Stimulated activated effector memory CD8-positive, alpha-beta T cell treated with anti-CD3 and anti-CD28 coated beads, Interleukin-12 subunit alpha, Interleukin-12 subunit beta, amount 100 ng/mL, for 72 hours (primary cell): ENCODE measurements at places on chromosomes 12 and 14.

DNA sequence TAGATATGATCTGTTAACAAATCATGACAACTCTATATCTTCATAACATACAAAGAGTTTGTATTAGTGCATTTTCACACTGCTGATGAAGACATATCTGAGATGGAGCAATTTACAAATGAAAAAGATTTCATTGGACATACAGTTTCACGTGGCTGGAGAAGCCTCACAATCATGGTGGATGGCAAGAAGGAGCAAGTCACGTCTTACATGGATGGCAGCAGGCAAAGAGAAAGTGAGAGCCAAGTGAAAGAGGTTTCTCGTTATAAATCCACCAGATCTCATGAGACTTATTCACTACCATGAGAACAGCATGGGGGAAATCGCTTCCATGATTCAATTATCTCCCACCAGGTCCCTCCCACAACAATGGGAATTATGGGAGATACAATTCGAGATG, 157.6 kb downstream of the DUSP6 start:
- no peak for DNase-seq

DNA sequence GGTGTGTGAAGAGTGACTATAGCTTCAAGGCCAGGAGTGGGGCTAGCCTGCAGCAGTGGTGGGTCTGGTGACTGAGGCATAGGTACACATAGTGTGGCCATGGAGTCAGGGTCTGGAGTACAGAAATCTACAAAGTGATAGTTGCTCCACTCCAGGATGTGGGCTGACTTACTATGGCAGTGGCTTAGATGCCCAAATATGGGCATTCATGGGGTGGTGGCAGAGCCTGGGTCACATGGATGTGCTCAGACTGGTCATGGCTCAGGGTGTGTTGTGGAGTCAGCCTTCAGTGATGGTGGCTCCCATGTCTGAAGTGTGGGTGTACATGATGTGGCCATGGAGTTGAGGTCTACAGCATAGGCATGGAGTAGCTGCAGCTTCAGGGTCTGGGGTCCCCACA, 27.3 kb downstream of the CLEC6A start:
- DNase-seq: no peak

DNA sequence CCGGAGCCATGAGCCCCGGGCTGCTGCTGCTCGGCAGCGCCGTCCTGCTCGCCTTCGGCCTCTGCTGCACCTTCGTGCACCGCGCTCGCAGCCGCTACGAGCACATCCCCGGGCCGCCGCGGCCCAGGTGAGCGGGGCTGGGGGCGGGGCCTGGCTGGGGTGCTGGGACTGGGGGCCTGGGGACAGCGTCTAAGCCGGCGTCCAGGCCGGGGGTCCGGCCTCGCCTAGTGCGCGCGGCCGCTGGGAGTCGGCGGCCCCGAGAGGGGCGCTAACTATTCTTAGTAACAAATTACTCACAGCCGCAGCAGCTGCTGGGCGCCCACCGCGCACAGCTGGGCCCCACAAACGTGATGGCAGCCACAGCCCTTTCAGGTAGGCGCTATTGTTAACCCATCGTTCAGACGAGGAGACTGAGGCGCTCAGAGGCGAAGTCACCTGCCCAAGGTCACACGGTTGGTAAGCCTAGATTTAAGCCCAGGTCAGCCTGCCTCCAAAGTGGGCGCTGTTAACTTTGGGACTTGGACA, 374 bp downstream of the CYP46A1 start:
- DNase-seq: no peak

DNA sequence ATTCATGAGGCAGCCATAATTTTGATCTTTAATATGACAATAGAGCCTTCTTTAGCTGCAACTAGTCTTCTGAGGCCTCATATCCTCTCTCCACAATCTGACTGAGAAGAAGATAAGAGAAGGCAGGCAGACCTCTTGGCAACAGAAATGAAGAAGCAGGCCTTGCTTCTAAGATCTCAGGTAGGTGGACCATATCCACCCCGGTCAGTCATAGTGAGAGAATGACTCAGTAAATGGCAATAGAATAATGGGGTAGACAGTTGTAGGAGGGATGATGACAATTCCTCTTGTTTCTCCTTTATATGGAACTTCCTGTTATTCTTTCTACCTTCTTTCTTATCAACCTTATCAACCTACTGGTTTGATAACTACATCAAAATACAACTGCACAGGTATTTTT, 246.7 kb upstream of the G2E3 start:
- no peak for DNase-seq

- DNase-seq: no peak
Measured at GRCh38 chr12:82527165-82527780, 159.4 kb upstream of the TMTC2 start.

GRCh38 chr14:91910196-91910595, 37.3 kb downstream of the FBLN5 start:
- no peak for DNase-seq

DNA sequence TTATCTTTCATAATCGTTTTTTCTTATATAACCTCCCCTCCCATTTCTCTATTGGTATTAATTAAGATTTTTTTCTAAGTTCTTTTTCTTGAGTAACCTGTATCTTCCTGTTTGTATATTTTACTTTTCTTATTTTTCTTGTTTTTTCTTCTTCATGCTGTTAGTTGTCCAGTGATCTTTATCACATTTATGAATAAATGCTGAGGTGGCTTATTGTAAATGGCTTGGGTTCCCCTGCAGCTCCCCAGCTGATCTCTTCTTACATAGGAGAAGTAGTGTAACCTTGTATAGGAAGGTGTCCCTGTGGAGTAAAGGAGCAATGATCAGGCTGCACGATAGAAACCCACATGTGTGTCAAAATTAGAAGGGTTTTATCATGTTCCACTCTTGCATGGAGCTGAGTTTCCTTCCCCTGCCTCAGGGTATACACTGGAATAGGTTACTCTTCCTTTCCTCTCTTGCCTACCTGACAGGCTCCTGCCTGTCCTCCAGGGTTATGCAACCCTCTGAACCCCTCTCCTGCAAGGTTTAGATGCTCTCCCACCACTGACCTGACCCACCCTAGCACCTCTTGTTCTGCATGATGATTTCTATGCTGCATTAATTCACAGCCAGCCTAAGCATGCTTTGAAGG, 334.8 kb upstream of the RGS6 start:
- DNase-seq: no peak

DNA sequence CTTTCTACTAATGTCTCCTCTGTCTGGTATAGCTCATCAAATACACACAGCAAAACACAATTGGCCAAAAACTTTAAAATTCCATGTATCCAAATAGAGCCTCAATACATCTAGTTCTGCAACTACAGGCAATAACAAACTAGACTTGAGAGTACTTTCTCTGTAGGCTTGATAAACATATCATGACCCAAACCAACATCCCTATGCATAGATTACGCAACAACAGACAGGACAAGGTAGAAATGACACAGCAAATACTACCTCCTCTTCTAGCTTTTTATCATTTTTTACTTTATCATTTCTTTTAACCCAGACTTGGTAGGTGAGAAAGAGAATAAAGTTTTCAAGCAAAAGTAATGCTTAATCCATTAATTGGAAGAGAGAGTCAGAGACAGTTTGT, 41.8 kb downstream of the EML5 start:
- no peak for DNase-seq
